COLO829 (cell line): ENCODE measurements at places on chromosomes 13 and 19.

- no peak for DNase-seq
Observed at GRCh38 chr13:30496147-30496546, 30.4 kb upstream of the HMGB1 start.

GRCh38 chr13:82370316-82370715 lies 1512.0 kb downstream of the SLITRK1 start:
- no peak for DNase-seq

- DNase-seq = no peak
Observed at GRCh38 chr19:51135986-51136762, 5.9 kb upstream of the SIGLEC7 start.

- DNase-seq = no peak
Observed at GRCh38 chr19:53812335-53812734, 11.8 kb downstream of the NLRP12 start.

DNA sequence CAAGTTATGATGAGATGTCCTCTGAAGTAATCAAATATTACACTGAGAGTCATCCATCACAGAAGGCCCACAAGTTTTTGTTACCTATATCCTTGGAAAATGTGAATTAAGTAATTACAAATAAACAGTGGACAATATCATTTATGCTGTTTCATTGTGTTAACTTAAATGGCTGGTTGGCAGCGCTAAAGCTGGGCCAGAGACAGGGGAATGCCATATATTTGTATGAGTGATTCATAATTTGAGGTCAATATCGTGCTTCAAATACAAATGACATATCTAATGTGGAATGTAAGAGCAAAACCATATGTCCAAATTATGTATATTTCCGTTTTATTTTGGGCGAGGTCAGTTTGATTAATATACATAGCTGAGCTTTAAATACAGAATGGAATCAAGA lies 1556.2 kb downstream of the SLITRK5 start:
- no peak for DNase-seq

GRCh38 chr19:1045247-1045603 lies 5.3 kb downstream of the ABCA7 start:
- peak; percentile 63 for DNase-seq

GRCh38 chr13:22487932-22488331 lies 692.8 kb upstream of the SGCG start:
- no peak for DNase-seq

DNA sequence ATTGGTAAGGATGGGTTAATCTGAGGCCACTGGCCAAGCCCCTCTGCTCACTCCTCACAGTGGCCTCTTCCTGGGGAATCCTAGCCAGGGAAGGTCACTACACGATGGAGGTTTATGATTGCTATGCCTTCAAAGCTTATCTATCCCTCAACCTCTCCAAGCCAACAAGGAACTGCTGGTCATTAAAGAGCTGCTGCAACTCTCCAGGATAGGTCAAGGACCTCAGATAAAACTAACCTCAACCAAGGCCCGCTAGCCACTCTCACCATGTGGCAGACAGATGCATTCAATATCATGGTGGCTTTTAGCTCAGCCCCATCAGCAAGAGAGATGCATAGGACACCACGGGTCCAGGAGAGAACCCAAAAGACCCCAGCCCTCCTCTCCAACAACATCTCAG lies 71.6 kb downstream of the SERTM1 start:
- DNase-seq = no peak

DNA sequence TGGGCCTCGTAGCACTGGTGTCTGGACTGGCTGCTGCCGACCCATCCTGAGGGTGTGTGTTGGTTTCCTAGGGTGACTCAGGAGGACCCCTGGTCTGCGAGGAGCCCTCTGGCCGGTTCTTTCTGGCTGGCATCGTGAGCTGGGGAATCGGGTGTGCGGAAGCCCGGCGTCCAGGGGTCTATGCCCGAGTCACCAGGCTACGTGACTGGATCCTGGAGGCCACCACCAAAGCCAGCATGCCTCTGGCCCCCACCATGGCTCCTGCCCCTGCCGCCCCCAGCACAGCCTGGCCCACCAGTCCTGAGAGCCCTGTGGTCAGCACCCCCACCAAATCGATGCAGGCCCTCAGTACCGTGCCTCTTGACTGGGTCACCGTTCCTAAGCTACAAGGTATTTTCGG lies 13.8 kb downstream of the TIMM13 start:
- DNase-seq = no peak

DNA sequence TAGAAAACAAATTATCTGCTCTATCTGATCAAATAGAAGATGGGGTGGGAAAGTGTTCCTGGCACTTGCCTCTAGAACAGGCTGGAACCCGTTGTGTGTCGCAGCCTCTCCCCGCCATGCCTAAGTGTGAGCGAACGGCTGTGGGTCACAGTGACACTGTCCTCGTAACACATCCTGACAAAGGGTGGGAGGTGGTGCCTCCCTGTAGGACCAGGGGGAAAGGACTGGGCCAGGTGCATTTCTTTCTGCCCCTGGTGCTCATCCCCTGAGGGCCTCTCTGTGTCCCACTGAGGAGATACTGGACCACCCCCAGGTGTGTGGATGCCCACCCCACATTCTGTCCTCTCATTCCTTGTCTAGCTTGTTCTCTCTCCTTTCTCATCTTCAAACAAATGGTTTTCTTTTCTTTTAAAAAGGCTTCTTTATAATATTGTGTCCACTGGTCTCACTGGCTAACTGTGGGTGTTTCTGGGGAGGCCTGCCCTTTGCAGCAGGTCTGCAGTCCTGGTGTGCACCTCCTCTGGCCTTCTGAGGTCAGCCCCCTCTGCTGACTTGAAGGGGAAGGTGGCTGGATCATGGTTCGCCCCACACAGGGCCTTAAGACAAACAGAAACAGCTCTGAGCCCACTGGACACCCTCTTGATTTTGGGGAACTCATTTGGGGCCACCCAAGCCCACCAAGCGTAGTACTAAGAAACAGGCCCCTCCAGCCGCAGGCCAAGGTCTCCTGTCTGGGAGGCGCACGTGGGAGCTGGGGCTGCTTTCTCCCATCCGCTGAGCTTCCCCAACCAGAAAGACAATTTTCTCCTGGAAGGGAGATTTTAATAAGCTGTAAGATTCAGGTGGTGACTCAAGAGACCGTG lies 152.5 kb upstream of the SOX1 start:
- no peak for DNase-seq

- DNase-seq = no peak
Observed at GRCh38 chr13:73129023-73129422, 70.2 kb downstream of the KLF5 start.

GRCh38 chr19:1262623-1263123 lies 6.5 kb upstream of the CIRBP start:
- no peak for DNase-seq

DNA sequence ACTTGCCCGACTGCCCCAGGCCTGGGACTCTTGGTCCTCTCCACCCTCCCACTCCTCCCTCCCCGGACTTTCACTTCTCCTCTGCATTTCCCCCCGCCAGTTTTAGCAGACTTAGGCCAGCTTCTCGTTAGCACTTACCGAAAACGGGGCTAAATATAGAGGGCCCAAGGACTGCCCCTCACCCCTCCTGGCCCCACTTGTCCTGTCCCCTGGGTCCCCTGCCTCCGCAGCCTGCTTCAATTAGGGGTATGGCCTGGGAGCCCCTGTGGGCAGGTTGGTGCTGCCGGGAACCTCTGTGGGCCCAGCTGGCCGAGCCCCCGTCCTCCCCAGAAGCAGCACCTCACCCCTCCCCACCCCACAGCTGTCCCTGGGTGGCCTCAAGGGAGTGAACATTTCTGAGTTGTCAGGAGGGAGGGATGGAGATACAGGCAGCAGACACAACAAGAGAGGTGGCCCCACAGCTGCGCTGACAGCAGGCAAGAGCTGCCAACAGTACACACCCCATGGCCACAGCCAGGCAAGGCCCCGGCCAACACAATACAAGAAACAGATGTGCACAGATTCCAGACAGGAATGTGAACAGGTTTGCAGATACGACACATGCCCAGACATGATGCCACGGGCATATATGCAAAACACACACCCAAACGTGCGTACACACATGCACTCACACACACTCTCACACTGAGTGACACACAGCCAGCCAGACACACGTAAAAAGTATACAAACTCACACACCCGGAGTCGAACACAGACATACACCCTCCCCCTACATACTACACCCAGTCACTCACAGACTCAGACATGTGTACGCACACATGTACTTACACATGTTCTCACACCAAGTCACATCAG lies 2.6 kb downstream of the POU2F2 start:
- no peak for DNase-seq
